ENCODE measurements at places on chromosomes 3 and 15. TPM values are rescaled to one million over a fixed set of nuclear protein-coding genes. Genes with fewer than 3 reads are reported as not detected.

CYP1A1 gene
- total RNA-seq, result 1.5 TPM

GPR171 gene
- not detected for total RNA-seq

C3orf52 gene
- total RNA-seq, result 14.3 TPM

COL8A1 gene
- total RNA-seq, result 0.07 TPM

GABRR3 gene
- not detected for total RNA-seq

TIGIT gene
- total RNA-seq, result 0.07 TPM

PATL2 gene
- 1.2 TPM for total RNA-seq

TFRC gene
- 261 TPM for total RNA-seq

CD86 gene
- total RNA-seq, result not detected

TGM4 gene
- not detected for total RNA-seq

COL6A5 gene
- total RNA-seq, result not detected

FBXO45 gene
- 23.2 TPM for total RNA-seq

DNA sequence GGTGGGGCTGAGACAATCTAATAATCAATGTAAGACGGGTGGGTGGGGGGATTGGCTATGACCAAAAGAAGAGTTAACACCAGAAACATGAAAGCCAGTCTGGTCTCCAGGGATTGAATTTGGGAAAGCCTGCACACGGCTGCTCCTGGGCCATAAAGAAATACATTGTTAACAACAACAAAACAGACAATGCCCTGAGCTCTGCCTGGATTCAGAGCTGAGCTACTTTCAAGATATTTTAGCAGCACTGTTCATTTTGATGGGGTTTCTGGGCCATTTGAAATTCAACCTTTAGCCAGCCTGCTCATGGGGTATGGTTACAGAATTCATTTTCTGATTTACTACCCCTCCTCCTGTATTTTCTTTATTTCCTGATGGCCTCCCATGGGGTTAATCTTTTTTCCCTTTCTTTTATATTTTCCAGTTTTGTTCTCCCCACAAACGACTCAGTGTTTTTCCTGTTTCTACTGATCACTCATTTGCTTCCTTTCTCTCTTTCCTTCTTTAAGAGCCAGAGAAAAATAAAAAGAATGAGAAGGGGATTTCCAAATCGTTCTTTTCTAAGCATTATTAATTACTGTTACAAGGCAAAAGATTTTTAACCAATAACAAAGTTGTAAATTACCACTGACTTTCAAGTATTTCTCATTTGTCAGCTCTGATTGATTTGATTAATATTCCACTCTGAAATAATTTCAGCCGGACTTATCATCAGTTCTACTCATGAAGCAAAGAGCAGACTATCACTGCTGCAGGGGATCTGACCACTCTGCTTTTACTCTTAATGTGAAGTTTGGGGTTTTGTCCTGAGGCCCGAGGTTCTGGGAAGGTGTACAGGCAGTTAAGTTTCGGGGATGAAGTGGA, 19.6 kb downstream of the NR2F2 start:
- no peak for DNase-seq
- H3K36me3 ChIP-seq, result peaks cover 12% of the 10 kb centered on the region
- H3K27me3 ChIP-seq, result no peaks in the 10 kb centered on the region
- no peaks in the 10 kb centered on the region for H3K4me1 ChIP-seq
- H3K27ac ChIP-seq, result no peak overlapping the region

- no peak overlapping the region for H3K4me3 ChIP-seq
- no peak overlapping the region for H3K27ac ChIP-seq
- H3K4me1 ChIP-seq, result no peaks in the 10 kb centered on the region
Observed at GRCh38 chr3:38348903-38349302, 2.3 kb downstream of the XYLB start.

GRCh38 chr3:41575724-41576123, 376.4 kb downstream of the CTNNB1 start:
- H3K4me1 ChIP-seq, result no peaks in the 10 kb centered on the region
- no peak for DNase-seq
- H3K36me3 ChIP-seq, result no peaks in the 10 kb centered on the region
- H3K27ac ChIP-seq, result no peak overlapping the region

GRCh38 chr15:69156736-69157381, 3.6 kb upstream of the GLCE start:
- peaks cover 14% of the 10 kb centered on the region for H3K4me1 ChIP-seq
- peaks cover 7% of the 10 kb centered on the region for H3K27me3 ChIP-seq
- DNase-seq, result no peak
- no peak overlapping the region for H3K27ac ChIP-seq

GRCh38 chr15:39579487-39580116, 1.3 kb upstream of the THBS1 start:
- peaks cover 29% of the 10 kb centered on the region for H3K4me1 ChIP-seq
- DNase-seq, result peak; percentile 67
- H3K27me3 ChIP-seq, result no peaks in the 10 kb centered on the region
- peak overlapping the region; percentile 64 for H3K4me3 ChIP-seq
- H3K36me3 ChIP-seq, result no peaks in the 10 kb centered on the region

DNA sequence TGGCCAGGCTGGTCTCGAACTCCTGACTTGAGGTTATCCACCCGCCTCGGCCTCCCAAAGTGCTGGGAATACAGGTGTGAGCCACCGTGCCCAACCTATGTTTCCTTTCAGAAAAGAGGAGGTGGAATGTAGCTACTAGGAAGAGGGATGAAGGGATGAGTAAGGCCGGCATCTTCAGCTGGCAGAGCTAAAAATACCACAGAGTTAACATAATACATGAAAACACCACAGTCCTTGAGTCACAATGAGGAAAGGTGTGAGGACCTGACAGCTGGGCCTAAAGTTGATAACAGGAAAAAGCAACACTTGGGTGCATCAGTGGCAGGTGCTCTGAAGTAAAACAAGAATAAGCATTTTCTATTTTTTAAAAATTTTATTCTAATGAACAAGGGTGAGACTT, 392.2 kb downstream of the DIPK2A start:
- no peaks in the 10 kb centered on the region for H3K4me1 ChIP-seq
- H3K36me3 ChIP-seq, result no peaks in the 10 kb centered on the region
- DNase-seq, result no peak
- no peak overlapping the region for H3K27ac ChIP-seq
- no peak overlapping the region for H3K4me3 ChIP-seq
- H3K27me3 ChIP-seq, result no peaks in the 10 kb centered on the region

DNA sequence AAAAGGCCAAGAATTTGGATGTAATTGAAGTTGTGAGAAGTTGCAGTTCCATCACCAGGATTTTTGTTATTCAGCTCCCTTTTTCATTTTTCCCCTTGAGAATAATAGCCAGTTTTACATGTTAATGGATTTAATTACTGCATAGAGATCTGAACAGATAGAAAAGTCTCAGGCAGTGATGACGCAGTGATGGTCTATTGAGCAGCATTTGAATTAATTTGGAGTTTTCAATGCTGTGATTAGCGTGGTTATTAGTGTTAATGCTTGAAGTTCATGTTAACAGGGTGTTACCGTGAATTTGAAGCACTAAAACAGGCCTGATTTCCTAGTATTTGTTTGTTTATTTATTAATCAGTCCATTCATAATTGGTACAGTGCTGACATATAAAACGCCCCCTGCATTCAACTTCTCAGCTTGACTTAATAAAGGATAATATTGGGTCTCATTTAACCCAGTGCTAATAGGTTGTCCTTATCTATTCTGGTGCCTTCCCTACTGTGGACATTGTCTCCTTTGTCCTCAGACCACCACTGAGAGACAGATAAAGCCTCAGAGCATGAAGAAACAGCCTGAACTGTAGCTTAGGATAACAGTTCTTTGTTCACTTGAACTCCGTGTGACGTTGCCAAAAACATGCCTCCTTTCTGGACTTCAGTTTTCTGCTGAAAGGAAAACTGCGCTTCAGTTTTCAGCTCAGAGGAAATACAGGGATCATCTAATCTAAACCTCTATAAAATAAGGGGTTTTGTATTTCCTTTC, 82.4 kb downstream of the RTP4 start:
- H3K36me3 ChIP-seq, result no peaks in the 10 kb centered on the region
- no peak overlapping the region for H3K27ac ChIP-seq
- DNase-seq, result no peak
- no peaks in the 10 kb centered on the region for H3K4me1 ChIP-seq

GRCh38 chr15:74768099-74768770, 13.6 kb upstream of the CSK start:
- no peak for DNase-seq
- peaks cover 2% of the 10 kb centered on the region for H3K4me1 ChIP-seq
- H3K36me3 ChIP-seq, result no peaks in the 10 kb centered on the region
- H3K4me3 ChIP-seq, result peak overlapping the region; percentile 22
- H3K27me3 ChIP-seq, result no peaks in the 10 kb centered on the region

DNA sequence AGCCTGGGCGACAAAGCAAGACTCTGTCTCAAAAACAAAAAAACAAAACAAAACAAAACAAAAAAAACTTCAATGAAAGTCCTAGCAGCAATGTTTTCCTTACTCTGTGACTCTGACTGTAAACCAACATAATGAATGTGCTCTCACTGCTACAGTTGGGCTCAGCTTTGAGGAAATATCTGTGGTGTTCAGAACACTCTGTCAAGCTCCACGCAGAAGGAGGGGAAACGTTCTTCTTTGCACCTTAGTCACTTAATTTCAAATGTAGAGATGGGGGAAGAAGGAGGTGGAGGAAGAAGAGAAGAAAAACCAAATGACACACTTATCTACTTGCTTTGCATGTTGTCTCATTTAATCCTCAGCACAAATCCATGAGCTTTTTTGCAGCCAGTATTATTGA, 107.1 kb upstream of the UBE3A start:
- DNase-seq, result no peak
- H3K4me3 ChIP-seq, result no peak overlapping the region
- H3K27me3 ChIP-seq, result no peaks in the 10 kb centered on the region
- H3K36me3 ChIP-seq, result no peaks in the 10 kb centered on the region

GRCh38 chr3:61146010-61146890, 105.0 kb downstream of the FHIT start:
- no peak overlapping the region for H3K4me3 ChIP-seq
- H3K27me3 ChIP-seq, result no peaks in the 10 kb centered on the region
- no peaks in the 10 kb centered on the region for H3K36me3 ChIP-seq

GRCh38 chr3:48502121-48502520, 1.9 kb downstream of the SHISA5 start:
- no peak overlapping the region for H3K27ac ChIP-seq
- peaks cover 64% of the 10 kb centered on the region for H3K4me1 ChIP-seq
- H3K36me3 ChIP-seq, result no peaks in the 10 kb centered on the region
- H3K4me3 ChIP-seq, result no peak overlapping the region

- no peaks in the 10 kb centered on the region for H3K27me3 ChIP-seq
- no peaks in the 10 kb centered on the region for H3K4me1 ChIP-seq
- no peak for DNase-seq
Observed at GRCh38 chr3:45677033-45677446, 12.2 kb upstream of the SACM1L start.

DNA sequence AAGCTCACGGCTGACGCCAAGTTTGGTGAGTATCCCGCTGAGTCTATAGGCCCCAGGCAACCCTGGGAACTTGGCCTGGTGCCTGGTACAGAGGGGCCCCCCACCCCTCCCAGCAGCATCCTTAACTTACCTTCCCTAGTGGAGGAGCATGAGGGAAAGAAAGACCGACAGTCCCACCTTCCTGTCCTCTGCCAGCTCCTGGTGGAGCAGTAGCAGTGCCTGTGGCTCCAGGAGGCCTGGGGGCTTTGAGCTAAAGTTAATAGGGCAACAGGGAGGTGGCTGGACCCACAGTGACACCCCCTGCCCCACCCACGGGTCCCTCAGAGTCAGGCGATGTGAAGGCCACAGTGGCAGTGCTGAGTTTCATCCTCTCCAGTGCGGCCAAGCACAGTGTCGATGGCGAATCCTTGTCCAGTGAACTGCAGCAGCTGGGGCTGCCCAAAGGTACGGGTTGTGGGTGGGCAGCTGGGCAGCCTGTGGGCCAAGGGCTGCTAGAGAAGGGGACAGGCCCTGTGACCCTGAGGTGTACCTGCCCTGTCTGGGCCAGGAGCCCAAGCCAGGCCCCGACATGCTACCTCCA, 2.9 kb downstream of the COMMD4 start:
- no peak overlapping the region for H3K27ac ChIP-seq
- peaks cover 14% of the 10 kb centered on the region for H3K4me1 ChIP-seq
- H3K27me3 ChIP-seq, result no peaks in the 10 kb centered on the region
- H3K36me3 ChIP-seq, result no peaks in the 10 kb centered on the region
- no peak for DNase-seq

Measured in HCT116 (cell line).